Right renal pelvis (tissue), 4 donors: ENCODE measurements at places on chromosomes 2 and 18. TPM values are rescaled to one million over a fixed set of nuclear protein-coding genes. Genes with fewer than 3 reads are reported as not detected.

The CAPN14 gene
- polyA plus RNA-seq: 0.07 TPM

The XIRP2 gene
- polyA plus RNA-seq: 0.09 TPM

The SIX3 gene
- polyA plus RNA-seq: not detected

DNA sequence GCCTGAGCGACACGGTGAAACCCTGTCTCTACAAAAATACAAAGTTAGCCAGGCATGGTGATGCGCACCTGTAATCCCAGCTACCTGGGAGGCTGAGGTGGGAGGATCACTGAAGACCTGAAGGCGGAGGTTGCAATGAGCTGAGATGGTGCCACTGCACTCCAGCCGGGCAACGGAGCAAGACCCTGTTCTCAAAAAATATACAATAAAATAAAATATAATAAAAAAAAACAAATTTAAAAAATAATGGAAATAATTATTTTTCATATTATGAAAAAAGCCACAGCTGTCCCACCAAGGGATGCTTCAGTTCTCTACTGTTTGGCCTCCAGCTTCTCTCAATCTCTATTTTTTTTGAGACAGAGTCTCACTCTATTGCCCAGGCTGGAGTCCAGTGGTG, 10.4 kb downstream of the SLC19A3 start:
- no peak for DNase-seq

DNA sequence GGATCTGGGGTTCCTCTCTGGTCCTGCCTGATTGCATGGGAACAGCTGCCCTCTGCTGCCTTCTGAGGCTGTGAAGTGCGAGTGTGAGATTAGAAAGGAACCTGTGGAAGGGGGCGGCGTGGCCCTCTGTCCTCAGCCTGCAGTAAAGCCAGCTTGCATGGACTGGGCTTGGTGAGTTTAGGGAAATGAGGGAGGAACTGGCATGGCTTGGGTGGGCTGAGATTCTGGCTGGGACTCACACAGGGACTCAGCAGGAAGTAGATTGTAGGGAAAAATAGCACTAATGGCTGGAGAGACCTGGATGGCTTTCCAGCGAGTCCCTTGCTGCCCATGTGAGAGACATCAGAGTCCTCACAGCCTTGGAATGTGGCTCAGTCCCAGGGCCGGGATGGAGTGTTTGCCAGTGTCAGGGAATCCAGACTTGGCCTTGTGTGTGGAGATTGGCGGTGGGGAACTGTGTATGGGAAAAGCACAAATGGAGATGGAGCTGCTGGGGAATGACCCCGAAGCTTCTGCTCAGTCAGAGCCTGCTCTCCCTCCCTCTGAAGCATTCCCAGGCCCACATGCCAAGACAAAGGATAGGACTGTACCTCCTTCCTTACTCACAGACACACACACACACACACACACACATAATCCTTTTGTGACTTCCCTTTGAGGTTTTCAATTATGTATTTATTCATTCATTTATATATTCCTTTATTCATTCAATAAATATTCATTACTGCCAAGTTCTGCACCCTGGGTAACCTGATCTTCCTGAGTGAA, 115.4 kb downstream of the ACAA2 start:
- no peak for DNase-seq

GRCh38 chr2:228474466-228474865, 293.0 kb upstream of the SPHKAP start:
- DNase-seq: no peak

DNA sequence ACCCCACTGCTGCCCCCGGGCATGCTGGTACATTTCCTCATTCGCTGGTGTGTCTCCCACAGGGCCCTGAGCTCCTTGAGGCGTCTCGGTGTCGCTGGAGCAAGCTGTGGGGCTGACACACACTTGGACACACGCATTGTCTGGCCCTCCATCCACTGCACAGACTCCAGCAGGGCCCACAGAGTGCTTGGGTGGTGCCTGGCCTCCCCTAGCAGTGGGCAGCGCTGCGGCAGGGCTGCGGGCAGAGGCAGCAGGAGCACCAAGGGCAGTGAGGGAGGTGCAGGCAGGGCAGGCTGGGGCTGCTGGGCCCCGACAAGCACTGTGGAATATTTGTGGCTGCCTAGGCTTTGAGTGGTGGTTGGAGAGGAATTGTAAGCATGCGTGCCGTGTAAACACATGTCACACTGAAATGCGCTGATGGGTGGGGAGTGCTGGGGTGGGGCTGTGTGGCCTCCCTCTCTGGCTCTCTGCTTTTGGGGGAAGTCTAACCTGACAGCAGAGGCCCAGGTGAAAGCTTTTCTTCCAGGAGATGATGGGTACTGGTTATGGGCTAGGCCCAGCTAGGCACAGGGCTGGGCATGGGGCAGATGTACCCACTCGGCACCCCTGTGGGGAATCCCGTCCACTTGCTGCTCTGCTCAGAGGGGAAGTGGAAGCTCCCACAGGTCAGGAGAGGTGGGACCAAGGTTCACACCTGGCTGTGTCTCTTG, 55.5 kb upstream of the HS6ST1 start:
- DNase-seq: no peak

The CARF gene
- polyA plus RNA-seq: 16.7 TPM

The CABYR gene
- 6.7 TPM for polyA plus RNA-seq

GRCh38 chr18:7822435-7823331, 255.6 kb downstream of the PTPRM start:
- DNase-seq: no peak

DNA sequence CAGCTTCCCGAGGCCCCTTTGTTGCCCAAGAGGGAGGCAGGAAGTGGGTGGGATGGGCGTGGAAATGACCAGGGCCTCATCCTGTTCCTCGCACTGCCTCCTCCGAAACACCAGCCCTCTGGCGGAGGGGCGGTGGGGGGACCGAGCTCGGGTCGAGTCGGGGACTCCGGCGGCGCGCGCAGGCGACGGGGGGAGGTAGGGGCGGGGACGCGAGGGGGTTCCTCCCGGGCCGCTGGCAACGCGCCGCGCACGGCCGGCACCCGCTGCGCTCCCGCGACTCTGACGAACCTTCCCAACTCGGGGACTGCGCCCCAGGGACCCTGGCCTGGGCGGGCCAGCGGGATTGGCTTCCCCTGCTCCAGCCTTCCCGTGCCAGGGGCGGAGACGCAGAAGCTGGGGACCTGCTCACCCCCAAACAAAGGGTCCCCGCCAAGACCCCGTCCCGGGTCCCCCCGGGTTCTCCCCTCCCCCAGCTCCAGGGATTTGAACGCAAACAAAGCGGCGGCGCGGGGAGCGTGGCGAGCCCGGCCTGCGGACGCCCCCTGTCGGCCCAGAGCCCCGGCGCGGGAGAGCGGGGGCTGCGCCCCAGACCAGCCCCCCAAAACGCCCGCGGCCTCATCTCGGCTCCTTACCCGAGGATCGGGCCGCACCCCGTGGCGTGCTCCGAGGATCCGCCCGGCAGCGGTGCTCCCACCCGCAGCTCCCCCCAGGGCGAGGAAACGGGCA, 1.2 kb downstream of the SEMA4C start:
- DNase-seq: peak; percentile 65

GRCh38 chr2:124489686-124490085, 464.6 kb downstream of the CNTNAP5 start:
- DNase-seq: no peak

The TUBB8B gene
- 0.58 TPM for polyA plus RNA-seq

GRCh38 chr18:36179562-36180355, 7.5 kb upstream of the MOCOS start:
- DNase-seq: no peak

DNA sequence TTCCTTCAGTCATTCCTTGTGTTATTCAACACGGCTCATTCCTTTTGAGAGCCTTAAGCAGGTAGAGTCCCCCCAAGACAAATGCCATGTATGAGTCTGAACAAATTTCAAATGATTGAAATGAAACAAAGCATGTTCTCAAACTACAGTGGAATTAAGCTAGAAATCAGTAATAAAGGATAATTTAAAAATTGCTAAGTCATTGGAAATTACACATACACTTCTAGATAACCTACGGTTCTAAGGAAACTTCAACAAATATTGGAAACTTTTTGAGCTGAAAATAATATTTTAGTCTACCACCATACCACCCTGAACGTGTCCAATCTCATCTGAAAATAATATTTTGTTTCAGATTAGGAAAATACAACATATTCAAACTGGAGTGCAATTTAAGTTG, 71.8 kb upstream of the UGP2 start:
- DNase-seq: no peak

The LRATD1 gene
- polyA plus RNA-seq: 18.8 TPM

- no peak for DNase-seq
Observed at GRCh38 chr18:3615374-3615985, 165.5 kb downstream of the TGIF1 start.

The DSG4 gene
- 0.09 TPM for polyA plus RNA-seq

DNA sequence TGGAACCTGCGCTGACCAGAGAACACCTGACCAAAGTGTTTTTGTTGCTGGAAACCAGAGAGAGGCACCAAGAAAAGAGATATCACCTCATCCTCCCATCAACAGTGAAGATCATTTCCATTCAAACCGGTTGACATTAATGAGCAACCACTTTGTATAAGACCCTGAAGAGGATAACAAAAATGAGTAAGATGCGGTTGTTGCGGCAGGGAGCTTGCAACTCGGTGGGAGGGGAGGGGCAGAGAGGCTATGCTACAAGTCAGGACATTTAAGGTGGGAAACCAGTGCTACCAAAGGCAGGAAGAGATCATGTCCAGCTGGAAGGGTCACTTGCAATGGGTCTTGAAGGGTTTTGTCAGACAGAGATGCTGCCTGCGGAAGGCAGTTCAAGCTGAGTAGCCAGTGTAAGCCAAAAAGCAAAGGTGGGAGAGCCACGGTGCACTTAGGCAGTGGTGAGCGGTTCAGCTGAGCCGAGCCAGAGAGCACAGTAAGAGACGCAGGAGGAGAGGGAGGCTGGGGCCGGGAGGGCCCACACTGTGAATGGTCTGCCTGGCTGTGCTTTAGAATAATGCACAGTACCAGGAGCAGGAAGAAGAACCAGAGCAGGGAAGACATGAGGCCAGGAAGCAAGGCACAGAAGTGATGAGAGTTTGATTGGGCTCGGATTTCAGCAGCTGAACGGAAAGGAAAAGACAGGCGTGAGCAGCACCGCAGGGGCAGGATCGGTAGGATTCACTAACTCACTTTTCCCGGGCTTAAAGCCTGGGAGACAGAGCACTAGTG, 24.4 kb upstream of the DTNB start:
- DNase-seq: no peak

DNA sequence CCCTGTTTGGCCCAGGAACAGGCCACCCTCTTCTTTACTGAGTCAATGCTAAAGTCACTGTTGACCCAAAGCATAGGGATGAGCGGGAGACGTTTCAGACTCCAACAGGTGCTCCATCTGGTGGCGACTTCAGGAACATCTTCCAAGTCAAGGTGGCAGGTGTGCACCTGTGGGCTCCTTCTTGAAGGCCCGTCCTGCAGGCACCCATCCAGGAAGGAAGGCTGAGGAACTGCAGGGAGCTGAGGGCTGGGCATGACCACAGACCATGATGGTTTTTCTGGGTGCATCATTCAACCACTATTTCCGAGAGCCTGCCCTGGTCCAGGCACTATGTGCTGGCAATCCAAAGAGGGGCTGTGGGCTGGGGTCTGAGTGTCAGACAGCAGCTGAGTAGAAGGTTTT, 142.8 kb downstream of the NDUFA10 start:
- no peak for DNase-seq

GRCh38 chr2:205709319-205709718, 27.0 kb downstream of the NRP2 start:
- DNase-seq: no peak

The GALR1 gene
- 0.06 TPM for polyA plus RNA-seq

DNA sequence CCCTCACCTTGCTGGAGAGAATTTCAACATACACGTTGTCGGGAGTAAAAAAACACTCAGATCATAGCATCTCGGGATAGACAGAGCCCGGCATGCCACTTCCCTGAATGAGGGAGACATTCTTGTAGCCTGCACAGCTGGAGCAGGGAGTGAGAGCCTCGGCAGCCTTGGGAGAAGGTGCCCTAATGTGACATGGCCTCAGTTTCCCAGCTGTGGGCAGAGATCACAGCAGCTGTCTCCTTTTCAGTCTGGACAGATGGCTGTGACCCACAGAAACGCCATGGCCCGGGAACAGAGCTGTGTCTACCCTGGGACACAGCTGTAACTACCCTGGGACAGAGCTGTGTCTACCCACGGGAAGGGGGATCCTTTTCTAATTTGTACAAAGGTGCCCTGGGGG, 55.9 kb downstream of the HS1BP3 start:
- DNase-seq: no peak

- DNase-seq: no peak
Observed at GRCh38 chr2:226023383-226023782, 623.9 kb downstream of the NYAP2 start.

DNA sequence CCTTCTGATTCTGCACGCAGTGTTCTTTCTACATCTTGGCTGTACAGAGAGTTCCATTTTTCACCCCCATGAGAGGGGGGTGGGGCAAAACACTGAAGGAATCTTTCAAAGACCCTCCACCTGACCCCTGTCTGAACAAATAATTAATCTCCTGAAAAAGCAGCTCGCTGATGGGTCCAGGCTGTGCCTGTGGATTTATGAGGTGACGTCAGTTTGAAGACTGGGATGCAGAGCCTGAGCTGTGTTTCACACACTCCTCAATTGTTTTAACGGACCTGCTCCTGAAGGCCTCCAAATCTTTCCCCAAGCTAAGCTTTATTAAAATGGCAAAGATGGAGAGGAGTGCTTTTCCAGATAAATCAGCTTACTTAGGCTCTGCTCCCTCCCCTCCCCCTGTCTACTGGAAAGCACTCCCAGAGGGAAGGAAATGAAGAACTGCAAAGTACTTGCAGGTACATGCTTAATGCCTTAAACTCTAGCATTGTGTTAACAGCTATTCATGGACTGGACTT, 390.2 kb upstream of the TNP1 start:
- peak; percentile 76 for DNase-seq

The CCDC74A gene
- polyA plus RNA-seq: 14.5 TPM

The MOGAT1 gene
- not detected for polyA plus RNA-seq

DNA sequence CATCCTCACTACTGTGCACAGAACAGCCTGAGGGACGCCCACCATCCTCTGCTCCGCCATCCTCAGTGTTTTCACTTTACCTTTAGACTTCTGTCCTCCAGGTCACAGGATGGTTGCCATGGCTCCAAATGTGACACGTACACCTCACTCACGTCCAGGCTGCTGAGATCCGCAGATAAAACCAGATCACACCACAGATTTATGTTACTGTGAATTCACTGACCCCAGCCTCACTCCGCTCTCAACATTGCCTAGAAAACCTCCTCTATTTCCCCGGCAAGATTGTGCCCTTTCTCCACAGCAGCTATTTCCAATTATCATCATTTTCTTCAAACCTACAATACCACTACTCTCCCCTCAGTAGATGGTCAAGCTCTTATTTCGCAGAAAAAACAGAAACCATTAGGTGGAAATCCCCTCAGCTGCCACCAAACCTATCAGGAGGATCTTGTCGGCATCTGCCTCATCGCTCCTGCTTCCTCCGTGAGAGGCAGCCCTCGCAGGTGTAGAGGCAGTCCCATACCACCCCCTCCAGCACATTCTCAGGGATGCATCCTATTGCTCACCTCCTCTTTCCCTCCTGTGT, 49.8 kb upstream of the SLC1A4 start:
- DNase-seq: no peak

GRCh38 chr2:227629435-227629834, 12.1 kb downstream of the SCYGR4 start:
- DNase-seq: no peak

GRCh38 chr2:9268301-9269080, 61.9 kb downstream of the ASAP2 start:
- no peak for DNase-seq

GRCh38 chr2:220601674-220602073, 970.4 kb downstream of the EPHA4 start:
- no peak for DNase-seq
